Large intestine (tissue), 12 donors: ENCODE measurements at places on chromosomes 2 and 18.
A peak's percentile ranks its signal among the peaks of the same experiment; 100 is the strongest.

GRCh38 chr2:25672494-25673299, 680 bp downstream of the DTNB start:
- peak; percentile 77 for DNase-seq

GRCh38 chr18:64295839-64296238, 147.0 kb upstream of the LINC00305 start:
- no peak for DNase-seq

GRCh38 chr2:203544402-203544801, 9.3 kb upstream of the RAPH1 start:
- DNase-seq, result no peak

DNA sequence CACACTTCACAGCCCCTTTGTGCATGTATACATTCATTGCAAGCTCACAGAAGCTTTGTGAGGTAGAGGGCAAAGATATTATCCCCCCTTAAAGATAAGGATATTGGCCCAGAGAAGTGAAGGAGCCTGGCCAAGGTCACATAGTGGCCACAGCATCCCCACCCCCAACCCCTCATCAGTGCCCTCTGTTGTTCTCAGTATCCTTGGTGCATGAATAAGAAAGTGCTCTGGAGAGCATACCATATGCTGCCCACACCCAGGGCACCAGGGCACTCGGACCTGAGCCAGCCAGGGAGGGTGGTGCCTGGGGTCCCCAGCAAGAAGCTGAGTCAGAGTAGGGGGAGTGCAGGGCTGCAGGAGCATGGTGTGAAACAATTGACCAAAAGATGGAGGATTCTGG, 3.3 kb downstream of the DYSF start:
- DNase-seq, result no peak

GRCh38 chr2:79178076-79178674, 18.6 kb upstream of the REG3A start:
- DNase-seq, result no peak

DNA sequence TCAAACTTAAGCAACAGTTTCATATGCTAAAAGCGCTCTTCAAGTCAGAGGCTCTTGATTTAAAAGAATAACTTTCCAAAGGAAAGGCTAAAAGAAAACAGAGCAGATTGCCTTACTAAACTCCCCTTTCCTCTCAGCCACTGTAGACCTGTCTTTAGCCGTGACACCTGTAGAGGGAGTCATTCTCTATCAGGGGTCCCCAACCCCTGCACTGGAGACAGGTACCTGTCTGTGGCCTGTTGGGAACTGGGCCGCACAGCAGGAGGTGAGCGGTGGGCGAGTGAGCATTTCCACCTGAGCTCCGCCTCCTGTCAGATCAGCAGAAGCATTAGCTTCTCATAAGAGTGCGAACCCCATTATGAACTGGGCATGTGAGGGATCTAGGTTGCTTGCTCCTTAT, 9.6 kb downstream of the SLC14A1 start:
- DNase-seq, result no peak

DNA sequence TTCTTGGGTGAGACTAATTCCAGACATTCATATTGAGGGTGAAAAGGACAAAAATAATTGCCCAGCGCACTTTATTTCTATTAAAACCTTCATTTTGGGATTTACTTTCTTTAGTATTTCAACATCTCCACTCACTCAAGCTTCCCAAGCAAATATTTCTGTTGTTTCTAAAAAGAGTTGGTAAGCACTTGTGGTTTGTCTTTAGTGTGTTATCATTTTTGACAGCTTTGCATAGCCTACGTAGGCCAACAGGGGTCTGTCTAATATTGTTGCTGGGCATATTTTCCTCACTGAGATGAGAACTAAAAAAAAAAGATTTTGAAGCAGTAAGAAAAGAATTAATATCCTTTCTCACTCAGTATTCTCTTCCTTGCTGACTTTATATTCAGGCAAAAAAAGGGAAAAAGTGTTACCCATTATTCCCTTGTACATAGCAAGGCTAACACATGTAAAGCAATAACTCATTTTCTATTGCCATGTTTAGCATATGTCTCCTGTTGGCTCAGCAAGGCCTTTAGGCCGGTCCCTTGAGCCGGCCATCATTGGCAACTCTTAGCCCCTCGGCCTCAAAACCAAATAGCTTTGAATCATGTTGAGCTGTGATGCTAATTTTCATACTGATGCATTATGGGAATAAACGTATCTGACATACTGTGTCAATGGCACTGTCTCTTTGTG, 494.2 kb downstream of the ARHGAP15 start:
- no peak for DNase-seq

GRCh38 chr2:120943403-120944034, 207.9 kb downstream of the GLI2 start:
- DNase-seq, result no peak

DNA sequence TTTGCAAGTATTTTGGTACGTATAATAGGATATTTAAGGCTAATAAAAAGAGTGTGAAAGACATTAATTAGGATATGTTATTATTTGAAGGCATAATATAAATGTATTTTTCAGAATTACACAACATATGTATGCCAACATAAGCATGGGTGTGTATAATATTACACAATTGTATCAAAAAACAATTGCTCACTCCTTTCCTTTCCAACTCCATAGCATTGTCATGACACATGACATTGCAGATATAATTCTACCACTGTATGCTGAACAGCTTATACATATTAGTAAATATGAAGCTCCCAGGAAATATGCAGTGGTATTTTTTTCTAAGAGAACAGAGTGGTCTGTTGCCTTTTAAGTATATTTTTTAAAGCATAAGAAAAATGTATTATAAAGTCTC, 593.1 kb downstream of the TMX3 start:
- no peak for DNase-seq

GRCh38 chr2:192194265-192194865, 368 bp downstream of the TMEFF2 start:
- DNase-seq, result no peak

DNA sequence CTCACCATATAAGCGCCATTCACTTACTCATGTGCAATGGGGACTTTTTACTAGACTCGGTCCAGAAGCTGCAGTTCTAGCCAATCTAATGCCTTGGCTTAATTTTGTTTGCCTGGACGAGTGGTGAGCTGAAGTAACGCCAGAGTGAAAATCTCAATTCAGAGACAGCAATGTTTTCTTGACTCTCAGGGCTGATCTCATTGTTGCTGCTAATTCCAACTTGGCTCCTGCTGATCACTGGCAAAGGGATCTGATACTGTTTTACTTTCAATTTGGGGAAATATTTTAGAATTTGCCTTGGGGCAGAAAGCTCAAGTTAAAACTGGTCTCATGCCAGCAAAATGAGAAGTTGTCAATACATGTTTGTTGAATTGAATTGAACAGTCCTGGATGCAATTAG, 906.6 kb upstream of the CDH2 start:
- DNase-seq, result no peak

- peak; percentile 80 for DNase-seq
These were observed 203.3 kb downstream of the AFF3 start for GRCh38 chr2:99939135-99939534.

DNA sequence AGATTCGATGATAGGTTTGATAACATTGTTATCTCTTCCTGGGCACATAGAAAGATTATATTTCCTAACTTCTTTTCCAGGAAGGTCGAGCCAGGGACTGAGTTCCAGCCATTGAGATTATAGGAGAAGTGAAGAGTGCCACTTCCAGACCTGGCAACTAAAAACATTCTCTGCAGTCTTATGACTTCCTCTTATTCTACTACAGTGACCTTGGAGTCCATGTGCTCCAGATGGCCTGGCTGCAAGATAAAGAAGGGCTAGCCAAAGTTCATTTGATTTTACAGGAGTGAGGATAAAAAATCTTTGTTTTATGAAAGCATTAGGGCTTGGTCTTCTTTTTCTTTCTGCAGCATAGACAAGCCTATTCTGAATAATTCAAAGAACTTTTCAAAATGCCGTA, 363.0 kb downstream of the FSIP2 start:
- DNase-seq, result peak; percentile 5

DNA sequence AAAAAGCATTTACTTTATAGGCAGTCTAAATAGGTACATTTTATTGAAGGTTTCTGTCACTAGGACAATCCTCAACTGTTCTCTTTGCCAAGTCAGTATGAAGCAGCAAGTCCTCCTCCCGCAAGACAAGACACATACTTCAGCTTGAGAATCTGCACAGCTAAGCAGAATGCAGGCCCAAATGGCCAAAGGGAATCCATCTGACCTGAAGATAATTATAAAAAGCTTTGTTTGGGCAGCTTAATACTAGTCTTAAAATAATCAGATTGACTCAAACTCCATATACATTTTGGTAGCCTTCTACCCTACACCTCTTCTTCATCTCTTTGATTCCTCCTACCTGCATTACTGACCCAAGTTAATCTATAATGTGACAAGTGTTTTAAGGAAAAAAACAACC, 1.8 kb downstream of the LANCL1 start:
- no peak for DNase-seq

DNA sequence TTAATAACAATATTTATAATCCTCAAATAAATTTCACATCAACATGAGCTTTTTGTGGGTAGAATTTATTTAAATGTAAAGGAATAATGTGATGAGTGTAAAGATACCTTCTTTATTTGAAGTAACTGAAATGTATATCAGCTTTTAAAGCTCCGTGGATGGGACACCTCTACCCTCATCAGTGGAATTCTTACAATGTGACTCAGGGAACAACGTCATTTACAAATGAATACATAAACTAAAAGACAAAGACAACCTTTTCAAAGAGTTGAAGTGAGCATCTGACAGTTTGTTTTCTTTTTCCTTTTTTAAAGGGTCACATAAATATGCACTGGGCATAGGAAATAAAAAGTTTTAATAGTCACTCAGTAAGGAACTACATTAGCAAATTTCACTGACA, 1127.0 kb upstream of the CRIM1 start:
- DNase-seq, result no peak

DNA sequence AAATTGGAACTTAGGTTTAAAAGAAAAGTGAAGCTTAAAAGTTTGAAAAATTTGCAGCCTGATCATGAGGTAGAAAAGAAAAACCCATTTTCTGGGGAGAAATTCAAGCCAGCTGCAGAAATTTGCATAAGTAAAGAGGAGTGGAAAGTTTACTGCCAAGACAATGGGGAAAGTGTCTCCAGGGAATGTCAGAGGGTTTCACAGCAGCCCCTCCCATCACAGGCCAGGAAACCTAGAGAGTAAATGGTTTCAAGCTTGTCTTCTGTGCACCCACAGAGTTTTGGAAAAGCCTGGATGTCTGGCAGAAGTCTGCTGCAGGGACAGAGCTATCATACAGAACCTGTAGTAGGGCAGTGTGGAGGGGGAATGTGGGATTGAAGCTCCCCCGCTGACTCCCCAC, 254.0 kb upstream of the FSIP2 start:
- DNase-seq, result no peak

DNA sequence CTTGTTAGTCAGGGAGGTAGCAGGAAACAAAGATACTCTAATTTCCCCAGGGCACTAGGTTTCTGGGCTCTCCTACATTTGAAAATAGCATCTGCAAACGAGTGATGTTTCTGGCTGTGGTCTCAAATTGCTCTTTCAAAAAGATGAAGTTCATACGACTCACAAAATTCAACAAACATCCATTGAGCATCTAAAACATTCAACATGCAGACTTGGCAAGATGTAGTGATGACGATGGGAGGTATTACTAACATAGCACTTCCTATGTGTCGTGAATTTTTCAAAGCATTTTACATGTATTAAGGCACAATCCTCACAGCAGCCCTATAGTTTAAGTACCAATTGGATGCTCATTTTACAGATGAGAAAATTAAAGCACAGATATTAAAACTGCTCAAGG, 5.2 kb downstream of the CCBE1 start:
- DNase-seq, result no peak

- DNase-seq, result no peak
These were observed 926.2 kb downstream of the TSN start for GRCh38 chr2:122681626-122682025.

- DNase-seq, result no peak
These were observed 17.5 kb upstream of the MAP3K20 start for GRCh38 chr2:173058097-173058496.

DNA sequence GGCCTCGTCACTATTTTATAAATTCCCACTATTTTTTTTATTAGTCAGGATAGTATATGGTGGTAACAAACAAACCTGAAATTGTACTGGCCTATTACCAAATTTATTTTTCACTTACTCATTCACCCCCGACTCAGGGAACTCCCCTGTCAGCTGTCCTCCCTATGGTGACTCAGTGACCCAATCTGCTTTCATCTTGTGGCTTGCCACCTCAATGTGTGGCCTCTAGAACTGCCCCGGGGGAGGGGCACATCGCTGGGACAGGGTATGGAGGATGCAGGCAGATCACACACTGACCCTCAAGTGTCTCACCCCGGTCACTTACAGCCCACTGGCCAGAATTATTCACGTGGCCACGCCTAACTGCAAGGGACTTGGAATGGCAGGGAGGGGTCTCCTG, 71.6 kb downstream of the ACTR2 start:
- no peak for DNase-seq

GRCh38 chr2:100317634-100318033, 4.7 kb downstream of the LONRF2 start:
- no peak for DNase-seq

DNA sequence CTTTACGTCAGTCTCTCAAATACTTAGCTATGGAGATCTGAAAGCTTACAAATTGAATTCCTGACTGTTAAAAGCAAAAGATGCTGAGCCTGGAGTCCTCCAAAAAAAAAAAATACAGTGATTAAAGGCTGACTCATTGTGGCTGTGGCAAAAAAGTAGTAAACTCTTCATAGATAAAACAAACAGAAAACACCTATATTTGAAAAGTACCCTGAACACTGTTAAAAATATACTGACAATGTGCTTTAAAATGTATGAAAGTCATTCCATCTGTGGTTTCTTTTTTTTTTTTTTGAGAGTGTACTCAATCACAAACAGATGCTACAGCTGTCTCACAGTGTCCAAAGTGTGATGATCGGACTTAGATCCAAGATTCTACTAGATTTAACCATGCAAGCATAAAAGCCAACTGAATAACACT, 267.6 kb upstream of the CYP26B1 start:
- DNase-seq, result no peak

DNA sequence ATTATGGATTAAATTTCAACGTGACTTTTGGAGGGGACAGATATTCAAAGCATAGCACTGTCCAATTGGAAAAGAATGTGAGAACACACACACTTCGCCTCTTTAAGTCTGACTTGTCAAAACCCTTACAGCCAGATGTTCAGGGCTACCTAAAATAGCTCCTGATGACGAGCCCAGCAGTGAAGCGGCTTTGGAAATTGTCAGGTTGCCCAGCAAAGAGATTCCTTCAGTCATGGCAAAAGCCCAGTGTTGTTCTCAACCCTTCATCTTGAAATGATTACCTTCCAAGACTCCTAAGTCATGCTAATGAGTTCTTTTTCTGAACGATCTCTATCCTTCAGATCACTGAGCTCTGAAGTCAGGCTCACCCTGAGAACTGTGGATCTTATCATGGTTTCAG, 436.6 kb downstream of the LRATD1 start:
- no peak for DNase-seq
